COR-L47 (cell line): ENCODE measurements at places on chromosomes 5 and 9.
A peak's percentile ranks its signal among the peaks of the same experiment; 100 is the strongest.

DNA sequence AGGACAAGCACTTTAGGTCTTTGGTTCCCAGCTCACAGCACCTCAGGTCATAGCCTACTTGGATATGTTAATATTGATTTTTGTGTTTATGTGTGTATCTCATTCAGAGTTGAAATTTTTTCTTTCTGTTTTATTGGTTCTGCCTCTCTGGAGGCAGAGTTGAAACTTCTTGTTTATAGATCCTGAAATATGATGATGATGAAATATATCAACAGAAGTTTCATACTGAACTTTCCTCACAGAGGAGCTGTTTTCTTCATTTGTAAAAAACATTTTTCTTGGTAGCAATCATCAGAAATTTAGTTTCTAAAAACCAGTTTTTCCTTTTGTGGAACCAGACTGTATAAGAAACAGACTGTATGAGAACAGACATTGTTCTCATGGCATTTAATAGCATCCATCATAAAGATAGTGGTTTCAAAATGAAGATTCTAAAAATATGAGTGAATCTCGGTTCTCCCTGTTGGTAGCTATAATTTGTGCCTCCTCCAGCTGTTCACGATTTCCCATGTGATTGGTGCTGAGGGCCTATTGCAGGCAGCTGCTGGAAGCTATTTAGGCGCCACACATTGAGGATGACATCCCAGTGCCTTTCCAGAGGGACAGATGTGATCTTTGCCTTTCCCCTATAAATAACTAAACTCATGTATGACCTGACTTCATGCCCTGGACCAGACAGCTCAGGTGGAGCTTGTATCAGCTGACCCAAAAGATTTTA lies 39.5 kb upstream of the CFAP157 start:
- no peak for DNase-seq

GRCh38 chr9:133058550-133059320 lies 3.0 kb upstream of the CEL start:
- no peak for DNase-seq

DNA sequence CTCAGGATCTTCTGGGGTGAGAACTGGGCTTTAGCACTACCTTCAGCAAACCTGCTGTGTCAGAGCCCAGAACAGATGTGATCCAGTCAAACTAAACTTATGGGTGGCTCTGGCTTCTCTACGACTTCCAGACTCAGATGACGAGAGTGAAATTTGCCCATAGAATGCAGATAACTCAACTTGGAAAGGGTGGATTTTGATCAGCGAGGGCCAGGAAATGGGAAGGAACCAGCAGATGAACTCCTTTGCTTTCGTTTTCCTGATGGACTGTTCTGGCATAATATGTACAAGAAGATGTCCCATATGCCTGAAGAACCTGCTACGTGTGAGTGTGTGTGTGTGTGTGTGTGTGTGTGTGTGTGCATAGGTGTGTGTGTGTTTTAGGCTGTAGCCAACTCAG lies 132.0 kb upstream of the MOCS2 start:
- DNase-seq: no peak

DNA sequence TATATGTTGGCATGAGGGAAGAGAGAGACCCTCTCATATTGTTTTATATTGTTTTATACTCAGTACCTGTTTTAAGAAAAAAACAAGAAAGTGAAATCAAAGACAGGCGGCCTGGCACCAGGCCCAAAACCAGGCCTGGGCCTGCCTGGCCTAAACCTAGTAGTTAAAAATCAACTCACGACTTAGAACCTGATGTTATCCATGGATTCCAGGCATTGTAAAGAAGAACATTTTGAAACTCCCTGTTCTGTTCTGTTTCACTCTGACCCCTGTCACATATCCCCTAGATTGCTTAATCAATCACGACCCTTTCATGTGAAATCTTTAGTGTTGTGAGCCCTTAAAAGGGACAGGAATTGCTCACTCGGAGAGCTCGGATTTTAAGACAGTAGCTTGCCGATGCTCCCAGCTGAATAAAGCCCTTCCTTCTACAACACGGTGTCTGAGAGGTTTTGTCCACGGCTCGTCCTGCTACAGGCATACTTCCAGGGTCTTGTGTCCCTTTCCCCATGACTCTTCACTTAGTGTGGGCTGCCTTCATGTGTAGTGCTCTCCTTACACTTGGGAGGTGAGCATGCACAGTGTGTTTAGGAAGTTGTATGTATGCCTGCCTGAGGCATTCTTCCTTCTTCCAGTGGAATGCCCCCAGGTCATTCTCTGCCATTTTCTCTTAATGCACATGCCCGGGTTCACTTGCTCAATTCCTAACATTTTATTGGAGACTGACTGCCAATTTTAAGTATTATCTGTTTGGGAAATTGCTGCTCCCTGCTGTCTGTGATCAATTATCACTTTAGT lies 17.8 kb downstream of the TBCA start:
- DNase-seq: no peak

GRCh38 chr5:95949810-95950209 lies 11.8 kb downstream of the ELL2 start:
- DNase-seq: no peak

DNA sequence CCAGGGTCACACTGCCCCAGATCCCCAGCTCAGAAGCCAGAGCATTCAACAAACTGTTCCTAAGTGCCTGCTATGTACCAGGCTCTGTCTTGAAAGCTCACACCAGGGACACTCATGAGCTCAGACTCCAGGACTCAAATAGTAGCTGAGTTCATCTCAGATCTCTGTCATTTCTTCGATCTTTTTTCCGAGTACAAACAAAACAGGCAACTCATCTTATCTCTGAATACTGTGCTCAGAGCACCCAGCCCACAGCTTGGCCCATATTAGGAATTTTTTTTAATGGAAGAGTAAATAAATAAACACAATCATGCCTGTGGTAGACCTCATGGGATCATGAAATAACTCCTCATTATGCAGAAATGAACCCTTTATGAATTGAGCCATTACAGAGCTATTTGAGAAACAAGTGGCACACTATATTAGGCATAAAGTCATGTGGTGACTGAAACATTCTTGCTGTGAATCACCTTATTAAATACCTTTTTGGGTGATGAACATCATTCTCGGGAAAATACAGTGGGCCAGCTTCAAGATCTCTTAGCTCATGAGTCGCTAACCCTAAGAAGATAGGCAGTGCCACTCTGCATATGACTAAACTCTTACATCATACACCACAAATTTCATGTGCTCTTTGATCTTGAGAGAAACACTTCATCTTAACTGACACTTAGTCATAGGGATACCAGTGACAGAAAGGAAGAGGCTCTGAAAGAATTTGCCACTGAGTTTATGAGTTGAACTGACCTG lies 9.9 kb downstream of the SH3RF2 start:
- DNase-seq: no peak

DNA sequence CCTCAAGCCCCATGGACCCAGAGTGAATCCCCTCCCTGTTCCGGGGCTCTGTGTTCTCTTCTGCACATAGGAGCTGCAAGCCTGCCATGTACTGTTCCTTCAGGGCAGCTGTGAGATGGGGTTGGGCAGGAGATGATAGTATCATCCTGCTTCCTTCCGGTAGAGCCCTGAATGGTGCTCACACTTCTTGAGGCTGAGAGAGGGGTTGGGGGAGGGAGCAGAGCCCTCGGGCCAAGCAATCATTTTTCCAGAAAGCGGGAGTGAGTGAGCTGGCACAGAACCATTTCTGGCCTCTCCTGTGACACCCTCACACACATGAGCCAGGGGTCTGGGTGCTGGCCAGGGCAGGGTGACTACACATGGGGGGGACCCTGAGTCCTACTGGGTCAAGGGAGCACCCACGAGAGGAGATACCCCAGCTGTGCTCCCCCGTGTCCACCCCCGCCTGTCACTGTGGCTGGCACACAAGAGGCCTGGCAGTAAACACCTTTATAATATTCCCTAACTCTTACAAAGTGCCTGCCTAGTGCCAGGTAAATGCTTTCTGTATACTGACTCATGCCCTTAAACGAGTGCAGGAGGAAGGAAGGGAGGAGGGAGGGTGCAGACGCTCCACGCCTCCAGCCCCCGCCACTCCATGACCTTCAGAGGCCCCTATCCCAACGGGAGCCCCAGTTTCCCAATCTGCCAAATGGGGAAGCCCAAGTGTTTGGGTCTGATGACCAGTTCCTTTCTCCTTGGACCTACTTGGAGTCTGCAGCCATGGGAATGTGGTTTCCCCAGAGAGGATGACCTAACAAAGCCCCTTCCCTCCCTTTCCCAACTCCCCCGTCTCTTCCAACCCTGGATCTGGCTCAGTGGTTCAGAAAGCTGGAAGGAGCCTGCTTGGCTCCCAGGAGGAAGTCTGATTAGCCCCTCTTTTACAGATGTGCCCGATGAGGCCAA lies 15.5 kb downstream of the AKNA start:
- DNase-seq: no peak

- DNase-seq: peak; percentile 66
Observed at GRCh38 chr9:126417043-126417442, 90.4 kb downstream of the MVB12B start.

- no peak for DNase-seq
Observed at GRCh38 chr5:57804505-57804904, 321.9 kb upstream of the ACTBL2 start.
